Mammary epithelial cell (primary cell): ENCODE measurements at places on chromosomes 2 and 18. TPM values are rescaled to one million over a fixed set of nuclear protein-coding genes. Genes with fewer than 3 reads are reported as not detected.

Gene SMAD2
- 79.4 TPM for total RNA-seq

GRCh38 chr2:7057865-7058400, 140.7 kb downstream of the RNF144A start:
- DNase-seq, result no peak

Gene RIF1
- 33.7 TPM for total RNA-seq

DNA sequence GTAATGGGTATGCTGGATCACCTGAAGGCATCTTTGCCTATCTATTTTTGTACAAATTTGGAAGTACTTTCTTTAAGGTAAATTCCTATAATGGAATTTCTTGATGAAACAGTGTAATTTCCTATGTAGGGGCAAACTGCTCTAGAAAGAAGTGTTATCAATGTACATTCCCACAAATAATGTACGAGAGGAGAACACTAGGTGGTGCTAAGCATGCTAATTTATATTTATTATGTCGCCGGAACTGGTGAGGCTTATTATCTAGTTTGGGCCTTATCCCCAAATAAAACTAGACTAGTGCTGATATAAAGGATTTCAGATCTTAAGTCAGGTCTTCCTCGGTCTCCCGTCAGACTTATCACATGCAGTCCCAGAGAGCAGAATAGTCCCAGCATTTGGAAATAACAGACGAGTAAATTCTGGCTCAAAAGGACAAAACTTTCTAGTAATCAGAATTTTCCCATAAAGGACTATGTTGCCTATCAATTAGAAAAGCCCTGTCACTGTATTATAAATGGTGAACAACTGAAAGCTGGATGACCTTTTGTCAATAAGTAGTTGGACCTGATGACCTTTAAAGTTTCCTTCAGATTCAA, 86.9 kb upstream of the RBBP8 start:
- DNase-seq, result no peak

DNA sequence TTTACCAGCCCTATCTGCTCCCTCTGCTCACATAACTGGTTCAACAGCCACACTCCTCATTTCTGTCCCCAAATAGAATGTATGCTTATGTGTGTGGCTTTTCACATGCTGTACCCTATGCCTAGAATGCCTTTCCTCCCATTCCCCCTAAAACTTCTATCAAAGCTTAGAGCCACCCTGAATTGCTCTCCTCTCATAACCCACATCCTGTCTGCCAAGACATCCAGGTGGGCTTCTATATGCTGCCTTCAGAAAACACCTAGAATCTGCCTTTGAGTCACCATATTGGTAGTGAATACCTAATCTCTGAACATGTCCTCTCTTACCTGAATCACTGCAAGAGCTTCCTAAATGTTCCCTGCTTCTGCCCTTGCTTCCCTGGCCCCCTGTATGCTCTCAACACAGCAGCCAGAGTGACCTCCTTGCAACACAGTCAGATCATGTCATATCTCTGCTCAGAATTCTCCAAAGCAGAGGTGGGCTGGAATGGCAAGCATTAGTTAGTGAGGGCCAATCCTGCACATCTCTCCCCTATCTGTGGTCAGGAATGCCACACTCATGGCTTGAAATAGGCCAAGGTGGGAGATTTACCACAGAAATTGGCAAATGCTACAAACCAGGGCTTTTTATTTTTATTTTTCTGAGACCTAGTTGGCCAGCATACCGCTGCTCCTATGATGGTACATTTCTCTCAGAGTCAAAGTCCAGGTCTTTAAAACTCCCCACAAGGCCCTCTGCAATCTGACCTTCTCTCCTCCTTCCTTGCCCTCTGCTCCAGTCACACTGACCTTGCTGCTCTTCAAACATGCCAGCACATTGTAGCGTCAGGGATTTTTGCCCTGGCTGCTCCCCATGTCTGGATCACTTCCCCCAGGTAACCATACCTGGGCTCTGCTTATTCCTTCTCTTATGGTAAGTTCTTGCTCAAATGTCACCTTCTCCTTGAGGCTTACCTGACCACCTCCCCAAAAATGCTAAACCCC, 111.8 kb upstream of the STON1 start:
- DNase-seq, result no peak

DNA sequence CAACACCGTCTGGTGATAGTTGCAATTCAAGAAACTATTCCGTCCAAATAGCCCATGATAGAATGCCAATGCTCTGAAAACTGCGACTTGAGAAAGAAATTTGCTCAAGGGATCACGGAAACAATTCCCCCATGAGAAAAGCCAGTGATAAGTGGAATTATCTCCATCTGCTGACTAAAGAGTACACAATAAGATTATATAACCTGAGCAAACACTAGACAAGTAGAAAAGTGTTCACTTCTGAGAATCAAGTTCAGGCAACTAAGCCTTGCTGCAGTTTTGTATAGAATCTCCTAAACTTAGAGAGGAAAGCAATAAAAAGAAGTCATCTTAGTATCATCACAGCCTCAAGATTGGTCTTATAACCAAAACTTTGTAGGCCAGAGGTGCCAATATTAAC, 336.3 kb upstream of the NRXN1 start:
- DNase-seq, result no peak

DNA sequence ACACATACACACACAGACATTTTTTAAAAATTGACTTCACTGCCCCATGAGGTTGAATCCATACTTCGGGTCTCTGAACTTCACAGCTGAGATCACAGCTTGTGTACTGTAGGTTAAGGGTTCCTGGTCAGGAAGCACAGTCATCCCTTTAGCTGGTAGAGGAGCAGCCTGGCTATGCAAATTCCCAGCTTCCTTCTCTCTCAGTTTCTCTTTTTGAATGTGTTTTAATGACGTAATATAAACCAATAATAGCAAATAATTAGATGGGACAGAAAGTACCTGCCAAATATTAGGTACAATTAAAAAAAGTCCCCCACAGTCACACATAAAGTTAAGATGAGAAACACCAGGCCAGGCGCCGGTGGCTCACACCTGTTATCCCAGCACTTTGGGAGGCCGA, 178.7 kb downstream of the ZNF385B start:
- DNase-seq, result no peak
